ENCODE measurements at places on chromosomes 4 and X.

GRCh38 chrX:20354505-20354904 is 87.8 kb upstream of the RPS6KA3 start:
- DNase-seq: no peak

DNA sequence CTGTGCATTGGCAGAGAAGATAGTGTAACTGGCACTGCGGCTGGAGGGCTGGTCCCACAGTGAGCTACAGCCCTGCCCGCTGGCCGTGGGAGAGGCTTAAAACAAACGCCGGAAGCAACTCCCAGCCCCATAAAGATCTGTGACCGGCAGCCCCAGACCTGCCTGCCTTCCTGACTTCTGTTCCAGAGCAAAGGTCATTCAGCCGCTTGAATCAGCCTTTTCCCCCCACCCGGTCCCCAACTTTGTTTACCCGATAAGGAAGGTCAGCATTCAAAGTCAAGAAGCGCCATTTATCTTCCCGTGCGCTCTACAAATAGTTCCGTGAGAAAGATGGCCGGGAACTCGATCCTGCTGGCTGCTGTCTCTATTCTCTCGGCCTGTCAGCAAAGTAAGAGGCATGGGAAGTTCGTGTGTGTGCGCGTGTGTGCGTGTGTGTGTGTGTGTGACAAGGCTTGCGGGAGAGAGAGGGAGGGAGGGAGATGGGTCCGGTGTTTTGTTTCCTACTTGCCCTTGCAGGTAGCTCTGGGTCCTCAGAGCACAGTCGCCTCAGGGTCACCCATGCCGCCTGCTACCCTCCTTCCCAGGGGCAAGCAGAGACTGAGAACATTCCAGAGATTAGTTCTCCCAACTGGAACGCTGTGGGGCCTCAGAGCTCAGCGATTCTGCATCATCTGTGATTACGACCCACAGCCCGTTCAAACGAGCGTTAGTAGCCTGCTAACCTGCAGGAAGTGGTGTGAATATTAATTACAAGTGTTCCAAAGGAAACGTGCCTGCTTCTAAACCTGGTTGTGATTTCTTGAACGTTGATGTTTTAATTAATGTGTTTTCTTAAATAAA is at the start of gene MGST2:
Gene MGST2 (plus strand): TSS at position 130 of the 840 bp plus-strand sequence. CDS start 201 bp downstream, at position 331.
- no peak for DNase-seq

GRCh38 chr4:92524131-92524530 is 220.4 kb downstream of the GRID2 start:
- DNase-seq: no peak

DNA sequence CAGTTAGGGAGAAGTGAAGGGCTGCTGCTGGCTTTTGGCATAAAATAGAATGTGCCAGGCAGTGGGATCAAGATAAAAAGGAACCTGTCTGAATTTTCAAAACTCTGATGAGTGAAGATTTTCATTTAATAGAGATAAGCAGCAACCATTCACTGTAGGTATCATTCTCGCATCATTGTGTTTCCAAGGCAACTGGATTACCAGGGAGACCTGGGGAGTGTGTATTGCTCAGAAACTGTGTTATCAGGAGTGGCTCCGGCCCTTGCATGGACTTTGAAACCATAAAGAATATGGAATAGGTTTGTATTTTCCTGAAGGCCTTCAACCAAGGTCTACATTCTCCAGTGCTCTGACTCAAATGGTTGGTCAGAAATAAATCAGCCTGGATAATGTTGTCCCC is 23.3 kb upstream of the MAGEA4 start:
- DNase-seq: no peak

GRCh38 chr4:85762529-85762871 is 287.6 kb downstream of the ARHGAP24 start:
- DNase-seq: no peak

DNA sequence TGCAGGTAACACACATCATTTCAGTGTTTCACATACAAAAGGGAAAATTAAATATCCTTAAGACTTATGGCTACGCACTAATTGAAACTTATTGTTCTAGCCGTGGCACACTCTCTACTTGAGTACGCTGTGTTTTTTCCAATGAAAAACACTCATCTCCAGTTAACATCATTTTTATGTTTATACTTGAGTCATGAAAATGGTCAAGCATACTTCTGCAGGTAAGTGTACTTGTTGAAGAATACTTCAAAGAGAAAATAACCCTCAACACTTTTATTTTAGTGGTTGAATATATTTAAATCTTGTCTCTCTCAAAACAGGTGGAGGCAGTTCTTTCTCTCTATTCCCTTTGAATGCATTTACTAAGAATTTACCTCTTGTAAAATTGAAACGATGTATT is 538.7 kb upstream of the PCDH7 start:
- DNase-seq: no peak

- no peak for DNase-seq
Measured at GRCh38 chr4:153776601-153777000, 12.3 kb downstream of the SFRP2 start.

- DNase-seq: no peak
Measured at GRCh38 chr4:16142598-16143310, 58.9 kb upstream of the PROM1 start.

DNA sequence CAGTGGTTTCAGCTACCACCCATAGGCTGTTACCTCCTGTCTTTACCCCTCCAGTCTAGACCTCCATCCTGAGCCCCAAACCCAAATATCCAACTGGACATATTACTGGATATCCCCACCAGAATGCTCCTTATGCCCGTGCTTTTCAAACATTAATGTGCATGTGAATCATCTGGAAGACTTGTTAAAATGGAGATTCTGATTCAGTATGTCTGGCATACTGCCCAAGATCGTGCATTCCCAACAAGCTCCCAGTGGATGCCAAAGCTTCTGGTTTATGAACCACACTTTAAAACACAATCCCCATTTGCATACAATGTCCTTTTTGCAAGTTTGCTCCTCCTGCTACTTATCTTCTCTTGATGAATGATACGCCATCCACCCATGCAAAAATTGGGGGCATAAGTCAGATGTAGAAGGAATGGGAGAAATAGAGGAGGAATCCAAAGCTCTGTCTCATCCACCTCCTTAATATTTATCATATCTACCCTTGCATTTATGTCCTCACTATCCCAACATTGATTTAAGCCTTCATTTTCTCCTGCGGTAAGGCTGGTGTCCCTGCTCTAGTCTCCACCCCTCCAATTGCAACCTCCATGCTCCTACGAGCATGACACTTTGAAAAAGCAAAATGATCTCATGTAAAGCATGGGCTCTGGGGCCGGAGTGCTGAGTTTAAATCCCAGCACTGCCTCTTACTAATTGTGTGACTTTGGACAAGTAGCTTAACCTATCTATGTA is 7.4 kb upstream of the PGRMC1 start:
- no peak for DNase-seq

- no peak for DNase-seq
Measured at GRCh38 chr4:122548452-122548851, 72.4 kb downstream of the IL21 start.

GRCh38 chrX:96987228-96987627 is 103.5 kb downstream of the RPA4 start:
- no peak for DNase-seq

DNA sequence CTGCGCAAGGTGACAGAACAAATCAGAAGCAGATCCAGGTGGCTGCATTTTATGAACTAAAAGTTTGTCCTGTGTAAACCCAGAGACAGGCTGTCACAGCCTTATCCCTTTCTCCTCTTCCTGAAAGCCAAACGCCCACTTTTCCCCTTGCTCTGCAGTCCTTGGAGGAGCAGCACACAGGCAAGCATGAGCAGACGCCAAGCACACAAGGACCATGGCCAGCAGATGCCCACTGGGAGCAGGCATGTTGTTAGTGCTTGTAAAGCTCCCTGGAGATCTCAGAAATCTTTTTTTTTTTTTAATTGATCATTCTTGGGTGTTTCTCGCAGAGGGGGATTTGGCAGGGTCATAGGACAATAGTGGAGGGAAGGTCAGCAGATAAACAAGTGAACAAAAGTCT is 11.5 kb upstream of the HOPX start:
- DNase-seq: no peak

DNA sequence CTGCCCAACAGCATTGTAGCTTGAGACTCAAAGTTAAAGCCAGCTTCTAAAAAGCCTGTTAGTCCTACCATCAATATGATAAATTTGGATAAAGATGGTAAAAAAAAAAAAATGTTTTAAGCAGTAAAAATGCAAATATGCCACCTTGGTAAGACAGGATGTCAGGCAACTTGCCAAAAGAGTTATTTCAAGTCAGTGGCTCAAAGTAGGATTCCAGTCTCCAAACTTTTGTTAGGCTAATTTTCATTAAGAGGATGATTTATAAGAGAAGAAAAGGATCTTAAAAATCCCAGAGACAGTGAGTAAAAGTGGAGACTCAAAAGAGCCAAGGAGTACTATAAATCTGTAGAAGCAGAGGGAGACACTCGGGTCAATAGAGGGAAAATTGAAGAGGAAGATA is 47.5 kb downstream of the GASK1B start:
- no peak for DNase-seq

GRCh38 chr4:133439830-133440229 is 290.7 kb downstream of the PCDH10 start:
- DNase-seq: no peak

GRCh38 chr4:8308144-8308543 is 38.6 kb downstream of the HTRA3 start:
- no peak for DNase-seq

DNA sequence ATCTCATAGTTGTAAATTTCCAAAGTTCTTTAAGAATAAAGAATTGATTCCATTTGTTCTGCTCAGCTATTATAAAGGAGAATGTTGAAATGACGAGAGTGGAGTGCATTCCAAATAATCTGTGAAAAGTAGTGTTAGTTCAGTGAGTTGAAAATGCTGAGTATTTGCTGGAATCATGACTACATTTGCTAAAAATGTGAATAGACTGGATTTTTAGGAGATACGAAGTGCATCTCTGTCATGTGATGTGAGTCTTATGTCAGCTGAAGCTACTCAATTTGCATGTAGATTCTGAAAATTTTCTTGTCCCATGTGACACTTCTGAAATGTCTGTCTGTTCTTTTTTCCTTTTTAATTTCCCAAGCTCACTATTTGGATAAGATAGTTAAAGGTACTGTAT is 206.0 kb downstream of the DCTD start:
- no peak for DNase-seq

DNA sequence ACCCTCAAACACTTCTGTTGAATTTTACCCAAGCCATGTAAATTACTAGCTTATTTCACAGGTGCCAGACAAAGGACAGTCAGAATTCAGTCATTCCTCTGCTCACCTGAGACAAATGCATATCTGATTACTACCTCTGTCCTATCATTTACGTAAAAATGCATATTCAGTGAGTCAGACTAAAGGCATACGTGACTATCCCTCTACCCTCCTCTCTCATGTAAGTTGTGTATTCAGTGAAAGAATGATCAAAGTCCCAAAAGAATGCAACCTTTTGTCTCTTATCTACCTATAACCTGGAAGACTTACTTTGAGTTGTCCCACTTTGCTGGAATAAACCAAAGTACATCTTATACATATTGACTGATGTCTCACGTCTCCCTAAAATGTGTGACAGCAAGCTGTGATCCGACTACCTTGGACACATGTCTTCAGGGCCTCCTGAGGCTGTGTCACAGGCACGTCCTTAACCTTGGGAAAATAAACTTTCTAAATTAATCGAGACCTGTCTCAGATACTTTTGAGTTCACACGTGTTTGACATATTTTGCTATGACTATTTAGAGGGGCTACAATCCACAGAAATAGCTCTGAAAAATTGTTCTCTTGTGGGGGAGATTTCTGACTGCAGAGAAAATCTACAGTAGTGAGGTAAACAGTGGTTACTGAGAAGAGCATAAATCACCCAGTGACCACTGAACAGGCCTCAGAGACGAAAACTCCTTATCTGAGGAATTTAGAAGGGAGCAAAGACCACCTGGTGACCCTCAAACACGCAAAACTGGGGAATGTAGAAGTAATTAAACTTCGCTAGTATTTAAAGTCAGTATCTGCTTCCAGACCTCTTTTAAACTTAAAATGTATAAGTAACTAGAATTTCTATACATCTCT is 1575.8 kb downstream of the STIM2 start:
- DNase-seq: no peak

All from NCI-H1417 treated with DMSO at 0.1 percent for 48 hours (cell line).